ENCODE measurements at places on chromosomes 2 and 18.

- no peak for DNase-seq
These were observed 94.3 kb downstream of the ADCYAP1 start for GRCh38 chr18:998936-999335.

GRCh38 chr18:50091509-50092244 lies 103.3 kb downstream of the MYO5B start:
- DNase-seq = no peak

GRCh38 chr2:29689666-29690065 lies 231.7 kb downstream of the ALK start:
- DNase-seq = no peak

DNA sequence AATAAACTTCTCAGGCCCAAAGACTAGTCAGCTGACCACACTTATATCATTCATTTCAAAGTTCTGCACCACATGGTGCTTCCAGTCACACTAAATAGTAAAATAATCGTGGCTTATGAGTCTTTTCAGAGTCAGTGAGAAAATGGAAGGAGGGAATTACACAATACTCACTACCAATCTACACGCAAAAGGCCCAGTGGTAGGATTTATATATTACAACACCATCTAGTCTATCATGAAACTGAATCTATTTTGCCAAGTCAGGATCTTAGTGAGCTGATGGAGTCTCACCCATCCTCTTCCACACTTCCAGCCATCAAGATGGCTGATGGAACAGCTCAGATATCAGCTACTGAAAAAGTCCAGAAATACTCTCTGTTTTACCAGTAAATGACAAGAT lies 21.9 kb downstream of the INO80D start:
- no peak for DNase-seq

DNA sequence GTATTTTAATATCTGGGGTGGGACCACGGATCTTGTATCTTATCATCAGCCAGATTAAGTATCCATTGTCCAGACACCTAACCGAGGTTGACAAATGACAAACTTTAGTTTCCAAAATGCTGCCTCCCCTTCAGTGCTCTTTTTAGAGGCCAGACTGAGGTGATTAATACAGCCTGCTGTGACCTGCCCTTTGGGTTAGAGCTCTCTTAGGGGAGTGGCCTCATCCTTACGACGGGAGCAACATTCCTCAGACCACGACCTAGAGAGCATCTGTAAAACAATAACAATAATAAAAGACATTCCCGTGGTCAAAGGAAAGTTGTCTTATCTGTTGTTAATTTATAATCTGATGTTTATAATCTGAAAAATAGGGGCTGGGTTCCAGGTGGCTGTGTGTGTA lies 405.3 kb downstream of the LPIN1 start:
- no peak for DNase-seq

GRCh38 chr2:159188449-159188848 lies 98.1 kb downstream of the WDSUB1 start:
- no peak for DNase-seq

DNA sequence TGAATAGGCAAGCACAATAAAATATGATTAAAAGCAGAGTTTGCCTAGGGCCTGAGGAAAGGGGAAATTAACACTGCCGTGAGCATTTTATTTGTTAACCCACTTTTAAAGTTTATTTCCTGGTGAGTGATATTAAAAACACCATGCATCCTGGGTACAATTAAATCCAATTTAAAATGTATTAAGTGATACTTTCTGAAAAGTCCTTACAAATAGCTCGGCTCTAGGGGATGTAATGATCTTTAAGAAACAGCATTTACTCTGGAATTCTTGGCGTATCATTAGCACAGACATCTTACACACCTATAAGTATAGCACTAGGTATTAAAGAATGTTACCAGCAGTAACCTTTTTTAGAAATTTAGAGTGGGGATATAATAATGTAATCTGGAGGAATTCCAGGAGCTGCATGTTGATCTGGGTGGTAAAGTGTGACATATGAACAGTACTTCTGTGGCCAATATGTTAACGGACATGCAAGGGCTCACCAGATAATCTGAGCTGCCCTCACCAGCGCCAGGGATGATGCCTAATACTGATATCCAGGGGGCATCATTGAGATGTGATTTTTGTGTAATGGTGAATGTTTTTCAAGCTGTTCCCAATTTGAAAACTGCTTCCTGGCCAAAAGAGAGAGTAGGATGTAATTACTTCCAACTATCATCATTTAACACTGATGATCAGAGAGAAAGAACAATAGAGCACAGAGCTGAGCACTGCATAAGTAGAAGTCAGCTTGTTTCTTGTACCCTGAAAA lies 235.9 kb downstream of the DSEL start:
- no peak for DNase-seq

GRCh38 chr2:190090148-190090547 lies 27.6 kb upstream of the MSTN start:
- DNase-seq = no peak

DNA sequence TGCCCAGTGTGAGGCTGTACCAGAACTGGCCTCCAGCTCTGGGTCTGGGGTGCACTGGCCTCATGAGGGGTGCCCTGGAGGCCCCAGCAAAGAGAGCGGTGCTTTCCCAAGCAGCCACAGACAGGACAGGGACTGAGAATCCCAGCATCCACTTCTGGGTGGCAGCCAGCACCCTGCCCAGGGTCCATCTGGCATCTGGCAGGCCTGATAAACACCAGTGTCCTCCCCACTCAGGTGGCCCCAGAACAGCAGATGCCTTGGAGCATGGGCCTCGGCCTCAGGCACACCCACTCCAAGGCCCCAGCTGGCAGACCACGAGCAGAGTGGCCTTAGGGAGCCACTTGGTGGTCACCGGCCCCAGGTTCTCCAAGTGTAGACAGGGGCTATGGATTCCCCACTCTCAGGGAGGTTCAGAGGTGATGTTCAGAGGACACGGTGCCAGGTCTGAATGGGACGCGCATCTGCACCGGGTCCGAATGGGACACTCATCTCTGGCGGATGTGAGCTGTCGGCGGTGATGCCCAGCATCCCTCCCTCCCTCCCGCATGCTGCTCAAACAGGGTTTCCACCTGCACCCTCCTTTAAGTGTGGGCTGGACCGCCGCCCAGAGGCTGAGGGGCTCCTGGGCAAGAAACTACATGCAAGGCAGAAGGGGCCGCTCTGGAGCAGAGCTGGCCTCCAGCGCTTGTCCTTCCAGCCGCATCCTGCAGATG lies 82.2 kb upstream of the GPC1 start:
- DNase-seq = no peak

GRCh38 chr2:12267042-12267441 lies 449.7 kb upstream of the TRIB2 start:
- DNase-seq = no peak

- no peak for DNase-seq
These were observed 37.3 kb downstream of the CYP1B1 start for GRCh38 chr2:38038682-38039081.

GRCh38 chr2:7071916-7072556 lies 154.8 kb downstream of the RNF144A start:
- DNase-seq = no peak

DNA sequence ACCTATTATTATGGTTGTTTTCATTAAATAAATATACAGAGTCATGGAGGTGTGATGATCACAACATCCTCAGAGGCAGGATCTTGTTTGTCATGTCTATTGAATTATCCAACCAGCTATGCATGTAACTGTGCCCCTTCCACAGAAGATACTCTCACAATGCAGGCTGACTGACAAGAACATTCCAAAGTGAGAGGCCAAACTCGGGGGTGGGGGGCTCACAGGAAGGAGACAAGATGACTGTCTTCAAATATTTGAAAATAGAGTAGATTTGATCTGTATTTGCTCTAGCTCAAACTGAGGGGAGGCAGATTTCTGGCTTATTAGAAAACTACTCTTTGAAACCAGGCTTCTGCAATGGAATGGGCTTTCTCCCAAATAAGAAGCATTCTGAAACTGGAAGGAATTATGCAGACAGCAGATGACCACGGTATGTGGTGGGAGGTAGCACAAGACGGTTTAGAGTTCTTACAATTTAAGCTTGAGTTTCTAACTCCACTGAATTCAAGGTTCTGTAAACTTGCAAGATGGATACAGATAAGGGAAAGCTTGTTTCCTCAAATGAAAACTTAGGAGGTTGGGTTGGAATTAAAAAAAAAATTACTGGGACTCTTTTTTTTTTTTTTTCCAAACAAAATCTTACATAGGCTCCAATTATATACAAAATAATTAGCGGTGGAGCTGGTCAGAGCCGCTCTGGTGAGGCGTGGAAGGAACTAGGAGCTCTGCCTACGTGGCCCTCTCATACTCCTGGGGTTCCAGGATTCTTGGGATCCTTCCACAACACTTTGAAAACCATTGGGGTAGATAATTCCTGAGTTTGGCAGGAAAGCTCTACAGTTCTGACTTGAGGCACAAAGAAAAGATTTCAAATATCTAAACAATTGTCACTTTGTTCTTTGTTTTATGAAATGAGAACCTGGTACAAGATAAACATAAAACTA lies 79.3 kb downstream of the PLA2R1 start:
- no peak for DNase-seq

DNA sequence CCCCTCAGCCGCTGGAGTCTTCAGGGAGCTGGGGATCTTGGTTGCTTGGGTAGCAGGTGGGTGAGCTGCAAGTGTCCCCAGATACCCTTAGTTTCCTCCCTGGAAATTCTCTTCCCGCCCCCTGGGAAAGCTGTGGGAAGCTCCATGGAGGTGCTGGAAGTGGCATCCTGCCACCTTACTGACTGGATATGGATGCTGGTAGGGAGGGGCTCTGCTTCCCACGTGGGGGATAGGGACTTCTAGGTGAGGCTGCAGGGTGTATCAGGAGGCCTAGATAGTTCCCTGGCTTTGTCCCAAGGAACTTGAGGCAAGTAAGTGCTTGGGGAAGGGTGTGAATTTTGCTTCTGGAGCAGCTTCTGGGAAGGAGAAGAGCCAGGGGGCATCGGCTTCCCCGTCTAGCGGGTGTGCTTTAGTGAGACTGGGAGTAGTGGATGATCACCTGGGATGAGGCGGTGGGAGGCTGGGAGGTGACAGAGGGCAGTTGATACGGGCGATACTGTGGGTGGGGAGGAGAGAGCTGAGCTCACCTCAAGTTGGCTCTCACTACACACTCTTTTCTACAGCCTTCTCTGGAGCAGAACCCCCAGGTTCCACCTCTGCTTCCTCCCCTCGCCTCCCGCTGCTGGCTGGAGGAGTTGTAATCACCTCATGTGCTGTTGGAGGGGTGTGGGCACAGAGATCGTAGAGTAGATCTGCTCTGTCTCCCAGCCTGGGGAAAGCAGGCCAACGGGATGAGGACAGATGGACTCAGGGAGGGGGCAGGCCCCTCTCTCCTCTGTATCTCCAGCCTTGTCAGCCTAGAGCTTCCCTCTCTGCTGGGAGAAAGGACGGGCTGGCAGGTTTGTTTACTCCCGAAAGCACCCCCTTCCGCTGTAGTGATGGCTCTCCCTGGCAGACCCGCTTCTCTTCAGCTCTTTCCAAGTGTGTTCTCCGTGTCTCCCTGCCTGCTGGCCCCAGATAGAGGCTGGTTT lies 19.8 kb downstream of the TET3 start:
- DNase-seq = no peak

DNA sequence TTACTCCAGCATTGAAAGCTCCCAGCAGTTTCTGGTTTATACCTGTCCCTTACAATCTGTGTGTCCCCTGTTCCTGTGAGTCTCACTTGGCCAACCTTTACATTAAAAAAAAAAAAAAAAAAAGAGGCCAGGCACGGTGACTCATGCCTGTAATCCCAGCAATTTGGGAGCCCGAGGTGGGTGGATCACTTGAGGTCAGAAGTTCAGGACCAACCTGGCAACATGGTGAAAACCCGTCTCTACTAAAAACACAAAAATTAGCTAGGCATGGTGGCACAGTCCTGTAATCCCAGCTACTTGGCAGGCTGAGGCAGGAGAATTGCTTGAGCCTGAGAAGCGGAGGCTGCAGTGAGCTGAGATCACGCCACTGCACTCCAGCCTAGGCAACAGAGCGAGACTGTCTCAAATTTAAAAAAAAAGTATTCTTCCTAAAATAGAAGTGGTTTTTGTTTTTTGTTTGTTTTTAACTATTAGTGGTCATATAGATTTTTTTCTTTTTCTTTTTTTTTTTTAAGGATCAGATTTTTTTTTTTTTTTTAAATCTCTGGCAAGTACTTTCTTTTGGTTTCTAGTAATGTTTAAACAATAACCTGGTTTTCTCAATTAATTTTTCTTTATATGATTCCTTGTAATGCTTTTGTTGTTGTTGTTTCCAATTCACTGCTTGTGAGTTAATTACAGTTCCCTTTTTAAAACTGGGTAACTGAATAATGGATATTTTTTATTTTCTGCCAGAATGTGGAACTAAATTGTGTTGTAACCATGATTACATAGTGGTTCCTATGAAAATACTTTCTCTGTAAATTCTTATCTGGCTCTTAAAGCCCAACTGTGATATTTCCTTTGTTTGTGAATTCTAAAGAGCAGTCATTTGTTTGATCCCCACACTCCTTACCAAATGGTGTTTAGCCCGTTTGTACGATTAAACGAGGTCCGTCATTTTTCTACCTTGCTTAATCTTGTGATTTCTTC lies 116.8 kb downstream of the CTAGE1 start:
- DNase-seq = no peak

- DNase-seq = no peak
These were observed 58.6 kb upstream of the NYAP2 start for GRCh38 chr2:225340923-225341322.

DNA sequence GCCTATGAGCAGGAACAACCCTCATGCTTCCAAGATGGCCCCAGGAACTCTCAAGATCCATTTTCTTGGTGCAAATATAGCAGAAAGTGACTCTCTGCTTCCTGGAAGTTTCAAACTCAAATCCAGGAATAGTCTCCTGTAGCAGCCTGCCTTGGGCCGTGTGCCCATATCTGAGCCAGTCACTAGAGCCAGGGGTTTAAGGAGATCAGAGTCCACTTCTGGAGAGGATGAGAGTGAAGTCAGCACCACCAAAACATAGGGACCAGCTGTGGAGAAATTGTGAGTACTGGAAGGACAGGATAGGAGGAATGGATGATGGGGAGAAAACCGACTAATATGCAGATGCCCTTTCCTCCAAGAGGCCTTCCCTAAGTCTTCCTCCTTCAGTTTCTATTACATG lies 33.2 kb downstream of the PSD4 start:
- no peak for DNase-seq

DNA sequence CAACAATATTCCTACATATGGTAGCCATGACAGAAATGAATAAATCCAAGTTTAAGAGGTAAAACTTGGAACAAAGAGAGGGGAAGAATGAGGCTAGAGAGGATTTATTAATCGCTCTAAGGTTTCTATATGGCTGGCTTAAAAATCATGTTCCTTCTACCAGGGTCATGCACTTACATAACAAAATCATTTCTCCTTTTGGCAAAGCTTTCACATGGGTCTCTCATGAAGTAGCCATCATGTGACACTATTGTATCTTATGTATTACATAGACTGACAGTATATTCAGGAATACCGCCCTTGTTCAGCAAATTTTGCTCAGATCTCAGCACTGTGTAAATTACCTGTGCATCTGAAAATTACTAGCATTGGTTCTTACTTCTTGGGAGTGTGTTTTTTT lies 1554.5 kb upstream of the SLC39A10 start:
- DNase-seq = no peak

GRCh38 chr2:229591611-229592010 lies 122.7 kb downstream of the DNER start:
- no peak for DNase-seq

DNA sequence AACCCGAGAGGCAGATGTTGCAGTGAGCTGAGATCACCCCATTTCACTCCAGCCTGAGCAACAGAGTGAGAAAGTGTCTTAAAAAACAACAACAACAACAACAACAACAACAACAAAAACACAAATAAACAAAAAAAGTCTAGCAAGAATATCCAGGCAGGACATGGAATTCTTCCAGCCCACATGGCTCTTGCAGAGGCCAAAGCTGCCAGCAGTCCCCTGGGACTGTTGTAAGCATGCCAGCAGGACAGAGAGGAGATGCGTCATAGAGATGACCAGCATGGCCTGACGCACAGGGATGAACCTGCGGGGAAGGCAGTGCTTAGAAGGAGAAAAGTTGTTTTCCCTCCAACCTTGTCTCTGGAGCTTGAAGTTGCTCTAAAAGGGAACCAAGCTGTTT lies 182.3 kb upstream of the PGAP1 start:
- DNase-seq = no peak
